ENCODE measurements at places on chromosomes 3 and 15. TPM values are rescaled to one million over a fixed set of nuclear protein-coding genes. Genes with fewer than 3 reads are reported as not detected.

Gene SLC9C1
- not detected for total RNA-seq

Gene CHDH
- total RNA-seq = 2.4 TPM

Gene LRRC49
- 4.0 TPM for total RNA-seq

Gene GABRR3
- not detected for total RNA-seq

Gene PSMD6
- 118 TPM for total RNA-seq

Gene PLCL2
- total RNA-seq = 1.2 TPM

Gene MOBP
- total RNA-seq = not detected

Gene TNFSF10
- not detected for total RNA-seq

Gene FBXW12
- not detected for total RNA-seq

Gene XCR1
- total RNA-seq = not detected

Gene NMNAT3
- total RNA-seq = not detected

Gene GOLGA6A
- total RNA-seq = not detected
